Activated T-cell treated with anti-CD3 and anti-CD28 coated beads for 24 hours (primary cell): ENCODE measurements at places on chromosomes 4 and X.

DNA sequence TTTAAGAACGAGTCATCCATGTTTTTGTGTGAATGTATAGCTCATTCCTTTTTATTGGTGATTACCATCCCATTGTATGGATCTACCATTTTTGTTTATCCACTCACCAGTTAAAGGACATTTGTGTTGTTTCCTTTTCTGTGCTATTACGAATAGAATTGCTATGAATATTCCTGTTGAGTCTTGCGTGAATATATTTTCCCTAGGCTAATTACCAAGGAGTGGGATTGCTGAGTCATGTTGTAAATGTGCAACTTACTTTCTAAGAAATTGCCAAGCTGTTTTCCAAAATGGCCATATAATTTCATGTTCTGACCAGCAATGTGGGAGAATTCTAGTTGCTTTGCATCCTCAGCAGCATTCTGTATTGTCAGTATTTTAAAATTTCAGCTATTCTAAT lies 51.3 kb downstream of the YIPF6 start:
- DNase-seq, result no peak

- DNase-seq, result no peak
These were observed 41.9 kb upstream of the NSG1 start for GRCh38 chr4:4344915-4345527.

GRCh38 chr4:33537527-33537926 lies 2706.8 kb downstream of the ARAP2 start:
- no peak for DNase-seq

GRCh38 chr4:142719854-142720541 lies 126.1 kb downstream of the INPP4B start:
- DNase-seq, result no peak

GRCh38 chrX:1170243-1170642 lies 42.2 kb downstream of the CRLF2 start:
- no peak for DNase-seq

GRCh38 chrX:132193872-132194574 lies 25.2 kb downstream of the RAP2C start:
- no peak for DNase-seq
